Right renal pelvis (tissue), 4 donors: ENCODE measurements at places on chromosomes 13 and 19. TPM values are rescaled to one million over a fixed set of nuclear protein-coding genes. Genes with fewer than 3 reads are reported as not detected.

DNA sequence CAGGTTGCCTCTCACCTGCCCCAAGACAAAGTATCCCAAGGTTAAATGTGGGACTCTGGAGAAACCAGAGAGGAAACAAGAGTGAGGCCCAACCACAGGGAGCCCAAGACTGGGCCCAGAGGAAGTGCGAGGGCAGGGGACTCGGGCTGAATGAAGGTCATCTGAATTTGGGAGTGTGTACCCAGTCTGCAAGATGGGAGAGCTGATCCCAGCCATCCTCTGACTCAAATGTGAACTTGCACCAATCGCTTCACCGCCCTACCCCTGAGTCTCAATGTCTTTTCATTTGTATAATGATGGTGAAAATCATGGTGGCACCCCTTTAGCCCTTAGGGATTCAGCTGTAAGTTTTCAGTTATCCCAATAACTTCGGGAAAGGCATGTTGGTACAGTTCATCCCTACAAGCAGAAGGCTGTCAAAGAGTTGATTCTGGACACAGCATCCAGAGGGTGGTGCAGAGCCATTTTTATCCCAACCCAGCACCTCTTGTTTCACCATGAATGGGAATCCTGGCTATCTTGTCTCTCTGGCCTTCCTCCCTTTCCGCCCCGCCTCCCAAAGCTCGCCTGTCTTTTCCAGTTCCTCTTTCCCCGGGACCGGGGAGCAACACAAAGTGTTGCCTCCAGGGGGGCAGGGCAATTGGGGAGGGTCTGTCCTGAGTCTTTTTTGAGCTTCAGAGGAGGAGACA, 123.4 kb downstream of the NUFIP1 start:
- DNase-seq, result no peak

GRCh38 chr13:98761126-98761985, 8.9 kb upstream of the SLC15A1 start:
- DNase-seq, result no peak

DNA sequence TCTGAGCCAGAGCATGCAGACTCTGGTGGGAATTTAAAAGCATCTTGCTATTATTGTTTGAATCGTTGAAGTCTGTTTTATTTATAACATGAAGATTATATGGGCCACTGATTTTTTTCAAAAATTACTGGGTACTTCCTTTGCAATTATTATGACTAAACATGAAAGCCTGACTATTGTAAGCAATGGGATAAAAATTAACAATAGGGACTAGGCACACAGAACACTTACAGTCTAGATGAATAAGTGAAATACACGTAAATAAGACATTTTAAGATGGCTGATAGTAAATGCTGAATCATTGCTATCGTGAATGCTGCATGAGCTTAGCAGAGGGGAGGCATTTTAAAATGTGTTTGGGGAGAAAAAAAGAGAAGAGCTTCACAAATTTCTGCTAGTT, 81.0 kb upstream of the MAB21L1 start:
- DNase-seq, result no peak

- DNase-seq, result no peak
Measured at GRCh38 chr13:48828962-48829411, 146.7 kb upstream of the FNDC3A start.

The FGF21 gene
- not detected for polyA plus RNA-seq

- DNase-seq, result peak; percentile 85
Measured at GRCh38 chr13:97975848-97976609, 22.6 kb downstream of the IPO5 start.

The WDR87 gene
- not detected for polyA plus RNA-seq

DNA sequence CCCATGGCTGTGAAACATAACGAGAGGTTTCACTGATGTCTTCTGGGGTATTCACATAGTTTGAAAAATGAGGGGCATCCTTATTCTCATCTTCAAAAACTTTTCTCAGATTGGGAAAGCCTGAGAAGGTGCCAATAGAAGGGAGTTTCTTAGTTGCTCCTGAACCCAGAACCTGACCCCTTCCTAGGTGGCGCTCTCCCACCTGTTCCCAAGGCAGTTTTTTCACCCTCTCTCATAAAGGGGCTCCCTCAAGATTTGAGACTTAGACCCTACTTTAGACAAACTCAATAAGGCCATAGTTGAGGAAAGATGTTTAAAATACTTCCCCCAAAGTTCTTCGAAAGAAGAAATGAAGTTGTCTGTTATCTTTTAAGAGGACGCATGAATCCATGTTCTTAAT, 142.2 kb downstream of the FGF9 start:
- DNase-seq, result no peak

DNA sequence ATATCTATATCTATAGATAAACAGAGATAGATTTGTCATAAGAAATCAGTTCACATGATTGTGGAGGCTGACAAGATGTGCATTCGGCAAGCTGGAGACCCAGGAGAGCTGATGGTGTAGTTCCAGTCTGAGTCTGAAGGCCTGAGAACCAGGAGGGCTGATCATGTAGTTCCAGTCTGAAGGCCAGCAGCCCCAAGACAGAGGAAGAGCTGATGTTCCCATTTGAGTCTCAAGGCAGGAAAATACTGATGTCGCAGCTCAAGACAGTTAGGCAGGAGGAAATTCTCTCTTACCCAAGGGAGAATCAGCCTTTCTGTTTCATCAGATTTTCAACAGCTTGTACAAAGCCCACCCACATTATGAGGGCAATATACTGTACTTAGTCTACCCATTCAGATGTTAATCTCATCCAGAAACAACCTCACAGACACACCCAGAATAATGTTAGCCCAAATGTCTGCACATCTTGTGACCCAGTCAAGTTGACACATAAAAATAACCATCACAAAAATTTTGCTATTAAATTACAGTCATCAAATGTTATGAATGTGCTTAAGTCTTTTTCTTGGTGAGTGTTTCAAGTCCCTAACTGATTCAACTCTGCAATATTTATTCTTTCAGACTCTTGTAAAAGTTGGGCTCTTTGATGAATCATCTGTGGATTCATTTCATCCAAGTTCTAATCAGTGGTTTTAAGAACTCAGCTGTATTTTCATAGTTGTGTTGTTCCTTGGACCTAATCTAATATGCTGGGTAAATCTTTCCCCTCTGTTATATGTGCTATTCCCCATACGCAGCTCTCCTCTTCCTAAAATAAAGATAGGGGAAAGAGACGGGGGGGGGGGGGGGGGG, 22.7 kb upstream of the LRCH1 start:
- DNase-seq, result no peak

The ZNF816 gene
- polyA plus RNA-seq, result 15.9 TPM

DNA sequence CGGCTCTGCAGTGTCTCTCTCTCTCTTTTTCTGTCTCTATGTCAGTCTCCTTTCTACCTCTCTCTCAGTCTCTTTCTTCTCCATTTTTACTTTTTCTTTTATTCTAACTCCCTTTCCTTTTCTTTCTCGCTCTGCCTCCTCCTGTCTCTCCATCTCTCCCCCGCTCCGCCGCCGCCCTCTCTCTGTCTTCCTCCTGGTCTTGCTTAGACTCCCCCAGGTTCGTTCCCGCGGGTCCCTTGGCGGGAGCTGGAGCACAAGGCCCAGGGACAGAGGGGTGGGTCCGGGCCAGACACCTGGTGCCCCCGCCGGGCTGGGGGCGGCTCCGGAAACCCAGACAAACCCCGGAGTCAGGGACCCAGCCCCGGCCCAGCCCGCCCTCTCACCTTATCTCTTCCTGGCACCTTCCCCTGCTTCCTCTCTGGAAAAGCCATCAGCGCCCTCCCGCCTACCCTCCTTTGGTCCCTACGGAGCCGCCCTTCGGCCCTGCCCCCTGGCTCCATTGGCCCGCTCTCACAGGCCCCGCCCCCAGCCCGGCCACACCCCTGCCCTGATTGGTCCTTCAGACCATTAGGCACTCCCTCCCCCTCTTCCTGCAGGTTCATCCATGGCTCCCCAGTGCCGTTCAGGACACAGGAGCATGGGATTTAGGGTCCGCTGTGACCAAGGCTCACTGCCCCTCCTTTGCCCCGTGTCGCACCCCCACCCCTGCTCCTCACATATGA, 15.4 kb upstream of the NOP53 start:
- DNase-seq, result no peak

DNA sequence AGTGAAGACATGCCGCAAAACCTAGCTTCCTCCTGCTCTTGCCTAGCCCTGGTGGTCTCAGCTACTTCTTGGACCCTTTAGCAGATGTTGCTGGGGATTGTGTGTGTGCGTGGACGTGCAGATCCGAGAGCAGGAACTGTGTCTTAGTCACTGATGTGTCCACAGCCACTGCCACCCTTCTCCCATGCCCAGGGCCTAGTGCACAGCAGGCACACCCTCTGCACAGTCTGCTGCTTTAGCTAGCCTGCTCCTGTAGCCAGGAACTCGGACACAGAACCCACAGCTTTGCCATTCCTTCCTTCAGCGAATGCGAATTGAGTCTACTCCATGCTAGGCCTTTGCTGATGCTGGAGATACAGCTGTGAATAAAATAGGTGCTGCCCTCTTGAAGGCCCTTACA, 2.3 kb downstream of the CLPTM1 start:
- no peak for DNase-seq

DNA sequence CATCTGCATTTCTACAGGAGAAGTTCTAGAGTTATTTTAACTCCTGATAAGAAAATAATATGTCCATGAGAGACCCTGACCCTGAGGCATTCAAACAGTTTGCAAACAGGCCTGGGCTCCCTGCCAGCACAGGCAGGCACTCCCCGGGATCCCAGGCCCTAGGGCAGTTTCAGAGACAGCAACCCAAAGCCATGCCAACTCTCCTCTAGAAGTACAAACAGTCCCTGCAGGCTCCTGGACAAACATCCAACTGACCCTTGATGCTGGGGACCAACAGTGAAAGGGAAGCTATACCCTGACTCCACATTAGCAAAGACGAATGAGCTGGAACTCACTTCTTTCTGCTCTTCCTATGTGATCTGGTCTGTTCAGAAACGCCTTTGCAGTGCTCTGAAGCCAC, 44.8 kb downstream of the CCDC70 start:
- DNase-seq, result no peak

DNA sequence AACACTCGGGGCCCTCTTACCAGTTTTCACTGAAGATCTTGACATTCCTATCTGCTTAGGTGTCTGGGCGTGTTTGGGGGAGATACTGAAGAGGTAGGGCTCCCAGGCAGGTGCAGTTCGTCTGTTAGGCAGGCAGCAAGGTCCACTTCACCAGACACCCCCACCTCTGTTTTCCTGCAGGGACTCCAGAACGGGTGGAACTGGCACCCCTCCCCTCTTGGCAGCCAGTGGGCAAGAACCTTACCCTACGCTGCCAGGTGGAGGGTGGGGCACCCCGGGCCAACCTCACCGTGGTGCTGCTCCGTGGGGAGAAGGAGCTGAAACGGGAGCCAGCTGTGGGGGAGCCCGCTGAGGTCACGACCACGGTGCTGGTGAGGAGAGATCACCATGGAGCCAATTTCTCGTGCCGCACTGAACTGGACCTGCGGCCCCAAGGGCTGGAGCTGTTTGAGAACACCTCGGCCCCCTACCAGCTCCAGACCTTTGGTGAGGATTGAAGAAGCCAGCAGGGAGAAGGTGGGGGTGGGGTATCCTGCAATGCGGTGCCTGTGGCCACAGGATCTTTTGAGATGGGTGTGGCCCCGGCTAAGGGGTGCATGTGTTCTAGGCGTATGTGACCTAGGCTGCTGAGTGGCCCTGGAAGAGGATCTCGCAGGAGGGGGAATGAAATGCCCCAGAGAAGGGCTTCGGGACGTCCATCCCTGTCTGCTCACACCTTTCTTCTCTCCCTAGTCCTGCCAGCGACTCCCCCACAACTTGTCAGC, 3.3 kb upstream of the ICAM4 start:
- no peak for DNase-seq

The CHAMP1 gene
- polyA plus RNA-seq, result 42.8 TPM

DNA sequence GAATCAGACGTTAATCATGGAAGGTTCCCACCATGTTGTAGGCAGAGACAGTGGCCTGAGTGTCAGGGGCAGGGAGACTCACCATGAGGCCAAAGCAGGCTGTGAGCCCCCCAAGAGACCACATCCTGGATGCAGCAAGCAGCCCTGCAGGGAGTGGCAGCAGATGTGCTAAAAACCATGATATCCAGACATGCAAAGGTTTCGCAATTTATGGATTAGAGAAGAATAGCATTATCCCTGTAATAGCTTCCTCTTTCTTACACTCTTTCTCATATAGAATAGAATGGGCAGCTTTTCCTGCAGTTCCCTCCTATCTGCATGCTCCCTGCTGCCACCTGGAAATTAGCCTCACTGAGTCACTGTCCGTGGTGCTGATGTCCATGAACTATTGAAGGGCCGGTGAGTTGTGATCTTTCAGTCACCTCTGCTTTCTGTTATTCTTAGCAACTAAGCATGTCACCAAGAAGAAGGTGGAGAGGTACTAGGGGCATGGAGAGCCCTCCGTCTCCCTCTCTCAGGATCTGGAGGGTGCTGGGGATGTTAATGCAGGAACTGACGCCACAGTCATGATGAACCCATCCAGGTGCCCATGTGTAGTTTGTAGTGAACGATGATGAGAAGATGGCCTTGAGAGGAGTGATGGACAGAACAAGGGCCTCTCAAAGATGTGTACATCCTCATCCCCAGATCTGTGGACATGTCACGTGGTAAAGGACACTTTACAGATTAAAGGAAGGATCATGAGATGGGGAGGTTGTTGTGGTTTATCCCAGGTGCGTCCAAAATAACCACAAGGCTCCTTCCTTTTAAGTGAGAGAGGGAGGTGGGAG, 9.9 kb downstream of the CEACAM4 start:
- peak; percentile 14 for DNase-seq

DNA sequence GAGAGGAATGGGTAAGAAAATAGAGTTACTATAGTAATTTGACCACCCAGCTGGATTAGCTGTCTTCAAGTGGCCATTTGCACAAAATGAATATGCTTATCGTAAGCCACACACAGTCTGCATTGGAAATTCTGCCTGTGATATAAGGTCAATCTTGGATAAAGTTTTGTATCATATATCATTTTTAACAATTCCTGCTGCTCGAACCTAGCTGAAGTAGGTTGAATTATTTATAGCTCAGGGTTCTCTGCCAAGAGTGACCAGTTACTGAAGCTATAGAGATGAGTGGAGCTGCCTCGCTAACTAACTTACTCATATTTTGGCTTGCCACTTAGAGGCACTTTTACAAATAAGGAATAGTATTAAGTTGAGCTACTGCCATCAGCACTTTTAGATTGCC, 220.9 kb downstream of the RGCC start:
- DNase-seq, result no peak

- DNase-seq, result no peak
Measured at GRCh38 chr19:1125601-1126467, 22.0 kb downstream of the GPX4 start.

DNA sequence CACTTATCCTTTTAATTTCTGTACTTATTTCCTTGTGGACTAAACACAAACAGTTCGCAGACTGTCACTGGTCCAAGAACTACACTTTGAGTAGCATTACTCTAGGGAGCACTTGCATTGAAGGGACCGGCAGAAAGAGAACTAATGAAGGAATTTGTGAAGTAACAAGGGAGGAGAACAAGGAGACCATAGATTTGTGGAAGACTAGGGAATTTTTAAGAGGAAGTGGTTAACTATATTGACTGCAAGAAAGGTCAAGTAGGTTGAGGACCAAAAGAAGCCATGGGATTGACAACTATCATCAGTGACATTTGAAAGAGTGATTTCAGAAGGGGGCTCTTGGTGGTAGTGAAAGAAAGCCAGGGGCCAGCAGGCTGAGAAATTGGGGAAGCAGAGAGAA, 4.0 kb upstream of the RB1 start:
- no peak for DNase-seq
